Activated CD4-positive, alpha-beta T cell treated with anti-CD3 and anti-CD28 coated beads for 1 hour (primary cell): ENCODE measurements at places on chromosomes 2 and 18.

- DNase-seq, result no peak
Measured at GRCh38 chr2:133949595-133949994, 304.3 kb upstream of the MGAT5 start.

DNA sequence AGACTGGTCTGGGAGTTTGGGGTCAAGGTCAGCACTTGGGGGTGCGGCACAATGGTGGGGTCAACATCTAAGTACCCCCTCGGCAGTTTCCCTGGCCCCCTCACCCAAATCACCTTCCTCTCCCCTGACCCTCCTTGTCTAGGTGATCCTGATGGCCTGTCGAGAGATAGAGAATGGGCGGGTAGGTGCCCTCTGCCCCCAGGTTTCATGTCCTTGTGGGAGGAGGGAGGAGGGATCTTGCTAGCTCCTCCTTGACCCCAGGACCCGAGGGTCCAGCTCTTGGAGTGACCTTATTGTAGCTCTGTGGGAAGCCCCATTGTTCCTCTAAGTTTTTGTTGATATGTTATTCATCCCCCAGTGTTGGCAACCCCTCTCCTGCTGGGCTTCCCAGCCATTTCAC lies 3.6 kb downstream of the PTPN18 start:
- DNase-seq, result no peak

DNA sequence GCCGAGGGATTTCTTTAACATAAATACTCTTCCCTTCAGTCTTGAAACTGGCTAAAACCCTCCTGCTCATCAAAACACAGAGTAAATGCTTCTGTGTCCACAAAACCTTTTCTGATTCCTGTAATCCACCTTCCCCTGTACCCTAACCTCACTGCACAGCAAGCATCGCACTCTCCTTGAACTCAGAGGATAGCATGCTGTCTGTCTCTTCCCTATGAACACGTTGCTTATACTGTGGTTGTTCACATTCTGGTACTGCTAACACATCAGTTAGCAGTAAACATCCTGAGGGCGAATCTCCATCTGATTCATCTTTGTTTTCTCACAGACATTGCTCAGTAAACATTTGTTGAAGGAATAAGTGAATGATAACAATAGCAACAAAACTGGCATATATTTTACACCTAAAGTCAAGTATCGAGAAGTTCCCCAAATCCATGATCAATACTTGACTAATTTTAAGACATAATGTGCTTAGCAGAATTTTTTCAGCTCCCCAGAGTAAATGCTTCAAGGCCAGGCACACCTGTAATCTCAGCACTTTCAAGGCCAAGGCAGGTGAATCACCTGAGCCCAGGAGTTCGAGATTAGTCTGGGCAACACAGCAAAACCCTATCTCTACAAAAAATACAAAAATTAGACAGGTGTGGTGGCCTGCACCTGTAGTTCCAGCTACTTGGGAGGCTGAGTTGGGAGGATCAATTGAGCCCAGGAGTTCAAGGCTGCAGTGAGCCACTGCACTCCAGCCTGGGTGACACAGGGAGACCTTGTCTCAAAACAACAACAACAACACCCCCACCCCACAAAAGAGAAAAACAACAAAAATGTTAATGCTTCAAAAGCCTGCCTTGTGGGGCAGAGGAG lies 45.6 kb upstream of the LPIN2 start:
- DNase-seq, result no peak

- DNase-seq, result no peak
Measured at GRCh38 chr2:54090521-54091117, 24.8 kb upstream of the ACYP2 start.

DNA sequence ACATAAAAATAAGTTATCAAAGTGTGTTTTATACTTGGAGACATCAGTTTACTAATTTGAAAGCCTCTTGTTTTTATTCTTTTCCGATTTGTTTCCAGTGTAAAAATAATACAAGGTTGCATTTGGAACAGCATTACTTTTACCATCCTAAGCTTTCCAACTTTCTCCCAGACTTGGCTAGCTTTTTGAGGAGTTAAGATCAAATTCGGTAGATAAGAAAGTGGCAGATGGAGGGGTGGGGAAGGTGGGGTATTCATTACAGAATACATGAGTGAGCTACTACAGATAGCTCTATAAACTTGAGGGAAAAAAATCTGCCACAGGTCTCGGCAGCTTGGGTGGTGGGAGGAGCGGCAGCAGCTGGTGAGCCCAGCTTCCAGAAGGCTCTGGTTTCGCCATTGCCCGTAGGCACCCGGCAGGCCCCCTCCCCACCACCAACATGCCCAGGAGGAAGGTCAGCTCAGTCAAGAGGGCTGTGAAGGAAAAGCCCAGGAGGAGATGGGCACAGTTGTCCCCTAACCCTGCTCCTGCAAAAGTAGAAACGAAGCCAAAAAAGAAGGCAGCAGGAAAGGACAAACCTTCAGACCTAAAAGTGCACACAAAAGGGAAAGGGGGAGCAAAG lies 18.6 kb upstream of the RMC1 start:
- DNase-seq, result no peak

- DNase-seq, result peak; percentile 43
Measured at GRCh38 chr18:76349067-76349715, 145.9 kb downstream of the ZNF516 start.

DNA sequence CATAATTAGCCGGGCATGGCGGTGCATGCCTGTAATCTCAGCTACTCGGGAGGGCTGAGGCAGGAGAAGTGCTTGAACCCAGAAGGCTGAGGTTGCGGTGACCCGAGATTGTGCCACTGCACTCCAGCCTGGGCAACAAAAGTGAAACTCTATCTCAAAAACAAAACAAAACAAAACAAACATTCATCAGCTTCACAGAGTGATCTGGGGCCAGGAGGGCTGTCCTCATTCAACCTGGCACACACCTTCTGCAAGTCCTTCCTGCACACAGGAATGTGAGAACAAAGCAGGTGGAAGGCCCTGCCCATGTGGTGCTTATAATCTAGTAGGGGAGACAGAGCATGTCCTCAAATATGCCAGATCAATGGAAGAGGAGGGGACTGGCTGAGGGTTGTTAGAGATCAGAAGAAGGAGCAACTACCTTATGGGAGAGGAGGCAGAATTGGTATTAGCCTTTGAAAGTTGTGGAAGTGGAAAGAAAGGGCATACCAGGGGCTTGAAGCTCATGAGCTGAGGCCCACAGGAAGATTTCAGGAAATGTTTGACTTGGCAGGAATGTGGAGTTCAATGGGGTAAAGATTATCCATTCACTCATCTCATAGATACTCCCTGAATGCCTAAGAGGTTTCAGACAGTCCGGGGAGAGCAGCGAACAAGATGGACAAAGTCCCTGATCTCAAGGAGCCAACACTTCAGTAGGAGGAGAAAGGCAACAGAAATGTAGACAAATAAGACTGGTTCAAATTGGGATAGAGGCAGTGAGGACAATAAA lies 155.3 kb upstream of the SIX3 start:
- no peak for DNase-seq

GRCh38 chr2:126752876-126753275 lies 96.9 kb downstream of the GYPC start:
- DNase-seq, result no peak

- DNase-seq, result no peak
Measured at GRCh38 chr2:161332371-161332967, 24.2 kb downstream of the PSMD14 start.

- DNase-seq, result no peak
Measured at GRCh38 chr2:223522796-223523195, 79.4 kb downstream of the SCG2 start.

DNA sequence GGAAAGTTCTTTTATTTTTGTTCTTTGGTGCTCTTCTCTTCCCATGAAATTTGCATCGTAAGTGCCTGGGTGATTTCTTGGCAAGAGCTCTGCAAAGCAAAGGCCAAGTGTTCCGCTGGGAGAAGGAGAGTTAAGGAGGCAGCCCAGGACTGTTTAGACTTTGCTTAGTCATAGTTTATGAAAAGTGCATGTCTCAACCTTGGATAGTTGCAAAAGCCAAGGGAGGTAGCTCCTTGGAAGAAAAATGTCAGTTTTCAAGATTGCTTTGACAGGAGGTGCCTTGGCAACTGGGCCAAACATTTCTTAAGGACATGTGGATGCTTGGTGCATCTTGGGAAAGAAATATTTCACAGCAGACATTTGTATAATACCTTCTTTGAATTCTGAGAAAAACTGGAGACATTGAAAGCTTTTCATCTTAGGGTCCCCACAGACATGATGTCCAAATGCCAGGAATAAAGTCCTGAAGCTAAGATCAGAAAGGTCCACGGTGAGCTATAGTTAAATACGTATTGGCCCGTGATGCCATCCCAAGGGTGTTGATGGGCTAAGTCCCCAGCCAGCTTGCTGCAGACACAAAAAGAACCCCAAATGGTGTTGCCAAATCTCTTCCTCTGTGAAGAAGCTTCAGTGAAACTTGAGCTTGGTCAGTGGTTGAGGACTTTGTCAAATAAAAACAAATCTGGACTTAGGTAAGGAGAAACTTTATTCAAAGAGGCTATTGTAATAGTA lies 96.3 kb upstream of the THUMPD2 start:
- DNase-seq, result no peak

DNA sequence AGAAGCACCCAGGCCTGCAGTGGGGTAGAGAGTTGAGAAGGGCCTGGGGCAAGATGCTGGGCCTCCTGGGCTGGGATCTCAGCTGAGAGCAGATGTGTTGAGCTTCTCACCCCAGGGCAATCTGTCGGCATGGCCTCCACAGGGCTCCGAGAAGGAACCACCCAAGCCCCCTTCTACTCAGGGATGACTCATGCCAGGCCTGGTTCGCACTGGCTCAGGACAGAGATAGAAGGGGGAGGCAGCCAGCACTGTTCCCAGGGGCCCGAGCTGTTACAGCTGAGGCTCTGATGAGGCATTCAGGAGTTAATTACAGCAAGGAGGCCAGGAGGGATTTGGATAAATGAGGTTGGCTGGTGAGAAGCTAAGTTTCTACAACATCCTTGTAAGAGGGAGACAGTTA lies 62.5 kb downstream of the CENPO start:
- DNase-seq, result no peak

- DNase-seq, result no peak
Measured at GRCh38 chr2:45300026-45300750, 290.9 kb upstream of the SIX2 start.

- DNase-seq, result peak; percentile 50
Measured at GRCh38 chr2:42568401-42569115, at the start of gene MTA3. Gene MTA3 (plus strand): TSS chr2:42568632. CDS start chr2:42568746, 114 bp downstream.

DNA sequence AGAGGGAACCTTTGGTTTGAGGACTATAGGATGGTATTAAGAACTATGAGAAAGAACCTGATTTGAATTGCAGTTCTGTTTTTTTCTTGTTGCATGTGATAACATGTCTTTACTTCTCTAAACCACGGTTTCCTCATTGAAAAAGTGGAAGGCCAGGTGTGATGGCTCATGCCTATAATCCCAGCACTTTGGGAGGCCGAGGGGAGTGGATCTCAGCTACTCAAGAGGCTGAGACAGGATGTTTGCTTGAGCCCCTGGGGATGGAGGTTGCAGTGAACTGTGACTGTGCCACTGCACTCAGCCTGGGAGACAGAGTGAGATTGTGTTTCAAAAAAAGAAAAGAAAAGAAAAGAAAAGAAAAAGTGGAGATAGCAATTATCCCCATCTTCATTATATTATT lies 32.3 kb downstream of the SCN9A start:
- DNase-seq, result no peak

- DNase-seq, result no peak
Measured at GRCh38 chr2:116416731-116417377, 1397.6 kb upstream of the DDX18 start.

DNA sequence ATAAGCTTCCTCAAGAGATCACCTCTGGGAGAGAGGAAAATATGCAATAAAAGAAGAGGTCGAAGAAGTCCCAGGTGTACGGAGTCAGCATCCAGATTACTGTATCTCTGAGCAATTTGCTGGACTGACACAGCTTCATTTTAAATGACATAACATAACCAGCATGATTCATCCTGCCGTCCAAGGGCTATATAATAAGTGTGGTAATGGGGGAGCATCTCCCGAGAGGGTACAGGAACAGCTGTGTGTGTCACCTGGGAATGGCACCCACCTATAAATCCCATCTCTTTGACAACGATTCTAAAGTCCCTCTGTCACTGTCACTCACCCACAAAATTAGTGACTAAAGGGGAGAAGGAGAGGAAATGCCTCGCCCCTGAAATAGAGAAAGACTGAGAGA lies 19.3 kb upstream of the FZD7 start:
- DNase-seq, result no peak

GRCh38 chr2:48799601-48800000 lies 44.1 kb upstream of the LHCGR start:
- DNase-seq, result no peak

DNA sequence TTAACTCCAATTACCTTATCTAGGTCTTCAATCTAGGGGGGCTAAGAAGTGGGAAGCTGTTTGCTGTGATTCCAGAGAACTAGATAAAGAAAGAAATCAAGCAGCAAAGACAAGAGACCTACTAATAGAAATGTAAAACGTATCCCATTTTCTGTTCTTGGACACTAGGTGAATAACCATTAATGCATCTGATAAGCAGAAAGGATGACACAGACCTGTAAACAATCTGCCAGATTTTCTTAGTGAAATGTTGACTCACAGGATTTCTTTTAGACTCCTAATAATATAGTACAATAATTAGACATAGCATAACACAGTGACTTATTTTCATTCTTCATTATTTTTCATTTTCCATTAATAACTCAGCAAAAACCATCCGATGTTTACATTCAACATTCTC lies 1.3 kb downstream of the WDR35 start:
- no peak for DNase-seq
